A549 treated with RU486 at 1 μM for 4 hours (cell line): ENCODE measurements at places on chromosomes 16 and 17. TPM values are rescaled to one million over a fixed set of nuclear protein-coding genes. Genes with fewer than 3 reads are reported as not detected.

The ASIC2 gene
- 1.6 to 2.9 TPM (median 2.3 TPM) in 5 replicates for total RNA-seq

The KRTAP9-2 gene
- total RNA-seq, result not detected in 5 replicates

The TBL3 gene
- total RNA-seq, result 29.2 to 42.3 TPM (median 37.3 TPM) in 5 replicates

The GPR142 gene
- 0.07 TPM in 1 of 5 replicates, not detected in the others for total RNA-seq

The AARSD1 gene
- total RNA-seq, result 50.2 to 57.9 TPM (median 52.4 TPM) in 5 replicates

The SF3B3 gene
- total RNA-seq, result 138 to 213 TPM (median 197 TPM) in 5 replicates

The KRT15 gene
- total RNA-seq, result 3.3 to 5.3 TPM (median 4.1 TPM) in 5 replicates

The OR2C1 gene
- total RNA-seq, result not detected in 5 replicates

The USP43 gene
- 3.8 to 5.2 TPM (median 4.0 TPM) in 5 replicates for total RNA-seq

The VTN gene
- total RNA-seq, result 16.0 to 24.4 TPM (median 22.0 TPM) in 5 replicates

The ENKD1 gene
- 9.4 to 11.1 TPM (median 10.4 TPM) in 5 replicates for total RNA-seq

The CACNA1H gene
- total RNA-seq, result 7.0 to 13.9 TPM (median 11.7 TPM) in 5 replicates

The MYL11 gene
- 0.69 to 1.1 TPM in 2 of 5 replicates, not detected in the others for total RNA-seq

The PMFBP1 gene
- 0.05 to 0.14 TPM (median 0.13 TPM) in 3 of 5 replicates, not detected in the others for total RNA-seq

The KRTAP3-2 gene
- 0.36 to 0.50 TPM (median 0.42 TPM) in 3 of 5 replicates, not detected in the others for total RNA-seq

The PAQR4 gene
- total RNA-seq, result 28.8 to 45.8 TPM (median 37.2 TPM) in 5 replicates

The C17orf113 gene
- total RNA-seq, result 0.59 to 0.90 TPM (median 0.74 TPM) in 5 replicates

The PIPOX gene
- total RNA-seq, result 0.19 to 0.35 TPM (median 0.24 TPM) in 4 of 5 replicates, not detected in the other

The CACNG3 gene
- total RNA-seq, result not detected in 5 replicates

The COPRS gene
- total RNA-seq, result 129 to 194 TPM (median 170 TPM) in 5 replicates

The COX6A2 gene
- not detected in 5 replicates for total RNA-seq

The TSNAXIP1 gene
- 0.33 to 0.71 TPM (median 0.46 TPM) in 5 replicates for total RNA-seq

The CRYM gene
- total RNA-seq, result 1.0 to 2.0 TPM (median 1.8 TPM) in 5 replicates

The RHBDF1 gene
- 17.0 to 29.1 TPM (median 25.8 TPM) in 5 replicates for total RNA-seq
